CD4-positive, alpha-beta T cell treated with Interleukin-15 for 4 hours (primary cell): ENCODE measurements at places on chromosomes 6 and 20.

DNA sequence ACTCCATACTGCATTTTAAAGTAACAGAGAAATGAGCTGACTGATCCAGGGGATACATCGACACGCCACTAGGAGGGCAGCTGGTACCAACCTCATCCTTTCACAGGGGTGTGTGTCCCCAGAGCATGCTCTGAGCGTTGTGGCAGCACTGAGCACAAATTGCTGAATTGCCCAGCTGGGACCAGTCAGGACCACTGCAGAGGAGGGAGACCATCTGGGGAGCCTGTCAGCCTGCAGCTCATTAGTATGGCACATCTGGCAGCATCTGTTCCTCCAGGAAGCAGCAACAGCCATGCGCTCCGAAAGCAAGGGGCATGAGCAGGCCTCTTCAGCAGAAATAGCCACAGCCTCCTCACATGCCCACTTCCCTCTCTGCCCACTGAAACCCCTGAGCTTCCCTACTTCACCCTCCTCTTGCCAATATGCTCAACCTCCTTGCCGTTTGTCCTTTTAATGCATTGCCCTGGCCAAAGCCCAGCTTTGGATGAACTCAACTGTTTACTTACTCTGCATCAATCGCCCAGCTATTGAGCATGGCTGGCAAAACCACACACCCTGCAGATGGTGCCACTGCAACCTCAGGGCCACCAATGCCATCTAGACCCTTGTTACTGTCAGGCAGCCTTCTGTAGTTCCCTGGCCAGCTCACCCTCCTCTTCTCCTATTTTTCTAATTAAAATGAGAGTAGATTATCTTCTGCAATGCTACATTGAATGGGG lies 77.6 kb upstream of the NEDD9 start:
- DNase-seq = no peak

DNA sequence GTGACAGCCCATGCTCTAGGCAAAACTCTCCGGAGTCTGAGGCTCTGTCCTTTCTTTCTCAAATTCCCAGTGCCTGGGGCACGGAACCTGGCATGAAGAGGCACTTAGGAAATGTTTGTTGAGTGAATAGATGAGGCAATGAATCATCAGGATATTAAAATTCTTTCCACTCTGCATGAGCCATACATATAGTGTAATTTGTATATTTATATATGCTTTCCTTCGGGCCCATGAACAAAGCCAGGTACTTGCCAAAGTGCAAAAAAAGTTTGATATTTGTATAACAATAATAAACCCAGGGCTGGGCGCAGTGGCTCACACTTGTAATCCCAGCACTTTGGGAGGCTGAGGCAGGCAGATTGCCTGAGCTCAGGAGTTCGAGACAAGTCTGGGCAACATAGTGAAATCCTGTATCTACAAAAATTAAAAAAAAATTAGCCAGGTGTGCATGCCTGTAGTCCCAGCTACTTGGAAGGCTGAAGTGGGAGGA lies 212.3 kb upstream of the ZNF217 start:
- DNase-seq = no peak

DNA sequence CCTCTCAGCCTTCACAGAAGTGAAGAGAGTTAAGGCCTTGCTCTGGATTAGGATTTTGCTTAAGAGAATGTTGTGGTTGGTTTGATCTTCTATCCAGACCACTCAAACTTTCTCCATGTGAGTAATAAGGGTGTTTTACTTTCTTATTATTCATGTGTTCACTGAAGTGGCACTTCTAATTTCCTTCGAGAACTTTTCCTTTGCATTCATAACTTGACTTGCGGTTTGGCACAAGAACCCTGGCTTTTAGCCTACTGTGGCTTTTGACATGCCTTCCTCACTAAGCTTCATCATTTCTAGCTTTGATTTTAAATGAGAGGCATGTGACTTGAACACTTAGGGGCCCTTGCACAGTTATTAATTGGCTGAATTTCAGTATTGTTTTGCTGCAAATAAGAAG lies 166.1 kb upstream of the OPRM1 start:
- DNase-seq = no peak

DNA sequence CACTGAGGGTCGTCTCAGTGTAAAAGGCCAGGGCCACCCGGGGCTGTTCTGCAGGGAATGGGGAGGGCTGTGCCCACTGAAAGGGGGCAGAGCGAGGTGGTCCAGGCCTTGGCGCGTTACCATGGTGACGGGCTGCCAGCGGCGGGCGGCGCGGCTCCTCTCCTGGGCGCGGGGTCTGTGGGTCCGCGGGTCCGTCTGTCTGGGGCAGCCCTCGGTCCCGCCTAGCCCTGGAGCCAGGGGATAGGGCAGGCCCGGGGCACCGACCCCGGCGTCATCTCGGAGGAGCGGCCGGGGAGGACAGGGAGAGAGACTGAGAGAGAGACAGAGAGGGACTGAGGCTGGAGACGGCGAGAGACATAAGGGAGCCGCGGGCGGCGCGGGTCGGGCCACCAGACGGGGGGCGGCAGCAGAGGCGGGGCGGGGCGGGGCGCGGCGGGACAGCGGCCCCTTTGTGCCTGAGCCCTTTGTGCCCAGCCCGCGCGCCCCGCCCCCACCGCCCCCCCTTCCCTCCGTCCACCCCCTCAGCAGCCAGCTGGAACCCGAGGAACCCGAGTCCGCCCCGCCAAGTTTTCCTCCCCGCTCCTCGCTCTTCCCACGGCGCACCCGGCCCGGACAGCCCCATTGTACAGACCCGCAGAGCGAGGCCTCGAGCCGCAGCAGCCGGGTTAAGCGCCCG lies at the start of gene KIAA1755:
Gene KIAA1755, minus strand, starts transcription at position 358 of the 676 bp plus-strand sequence. Its CDS starts 235 bp downstream, at position 123.
- no peak for DNase-seq

GRCh38 chr6:32353348-32353747 lies 18.4 kb downstream of the TSBP1 start:
- no peak for DNase-seq

GRCh38 chr20:47246061-47246777 lies 110.3 kb downstream of the ZMYND8 start:
- DNase-seq = no peak

GRCh38 chr6:133501675-133502270 lies 260.6 kb downstream of the EYA4 start:
- no peak for DNase-seq

DNA sequence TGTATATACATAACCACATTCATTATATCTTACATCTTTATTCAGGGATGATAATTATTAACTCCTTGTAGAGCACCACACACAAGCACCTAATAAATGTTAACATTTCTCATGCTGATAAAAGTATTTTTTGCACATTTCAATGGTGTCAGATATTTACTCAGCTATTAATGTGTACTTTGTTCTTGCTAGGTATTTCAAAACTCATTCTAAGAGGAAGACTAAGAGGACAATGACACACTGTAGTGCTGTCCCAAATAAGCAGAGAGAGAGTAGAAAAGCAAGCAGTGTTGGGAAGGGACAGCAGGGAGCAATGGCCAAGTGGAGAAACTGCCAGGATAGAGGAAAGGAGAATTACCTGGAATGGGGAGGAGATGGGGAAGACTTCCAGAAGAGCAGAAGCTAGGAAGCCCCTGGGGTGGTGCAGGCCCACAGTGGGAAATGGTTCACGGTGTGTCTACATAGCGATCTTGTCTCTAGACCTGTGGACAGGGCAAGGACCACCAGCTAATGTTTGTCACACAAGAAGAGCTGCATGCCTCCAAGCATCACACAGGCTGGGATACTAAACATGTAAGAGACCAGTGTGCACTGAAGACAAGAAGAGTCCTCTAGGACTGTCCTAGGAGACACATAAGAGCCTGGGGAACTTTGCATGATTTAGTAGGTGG lies 55.3 kb downstream of the RARS2 start:
- no peak for DNase-seq

DNA sequence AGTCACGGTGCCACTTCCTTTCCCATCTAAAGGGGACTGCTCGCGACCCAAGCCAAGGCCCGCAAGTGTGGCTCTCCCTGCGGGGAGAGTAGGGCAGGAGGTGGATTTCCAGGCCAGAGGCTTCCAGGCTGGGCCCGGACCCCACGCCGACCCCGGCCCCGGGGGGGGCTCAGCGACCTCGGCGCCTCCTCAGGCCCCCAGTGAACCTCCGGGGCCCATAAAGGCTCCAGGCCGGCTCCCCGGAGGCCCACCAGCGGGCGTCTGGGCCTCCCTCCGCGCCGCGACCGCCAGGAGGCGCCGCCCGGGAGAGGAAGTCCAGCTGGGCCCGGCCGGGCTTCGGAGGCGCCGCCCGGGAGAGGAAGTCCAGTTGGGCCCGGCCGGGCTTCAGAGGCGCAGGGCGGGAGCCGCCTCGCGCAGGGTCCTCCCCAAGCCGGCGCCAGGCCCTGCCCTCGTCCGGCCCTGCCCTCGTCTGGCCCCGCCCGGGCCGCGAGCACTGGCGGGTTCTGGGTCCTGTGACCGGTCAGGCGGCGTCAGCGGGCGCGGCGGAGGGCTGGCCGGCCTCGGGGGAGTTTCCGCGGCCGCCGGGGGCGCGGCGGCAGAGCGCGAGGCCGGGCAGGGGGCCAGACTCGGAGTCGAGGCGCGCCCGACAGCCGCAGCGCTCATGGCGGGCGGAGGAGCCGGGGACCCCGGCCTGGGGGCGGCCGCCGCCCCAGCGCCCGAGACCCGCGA lies at the start of gene RAB32:
Gene RAB32, plus strand, starts transcription at position 623 of the 729 bp plus-strand sequence. Its CDS starts 39 bp downstream, at position 662.
- DNase-seq = peak; percentile 6

DNA sequence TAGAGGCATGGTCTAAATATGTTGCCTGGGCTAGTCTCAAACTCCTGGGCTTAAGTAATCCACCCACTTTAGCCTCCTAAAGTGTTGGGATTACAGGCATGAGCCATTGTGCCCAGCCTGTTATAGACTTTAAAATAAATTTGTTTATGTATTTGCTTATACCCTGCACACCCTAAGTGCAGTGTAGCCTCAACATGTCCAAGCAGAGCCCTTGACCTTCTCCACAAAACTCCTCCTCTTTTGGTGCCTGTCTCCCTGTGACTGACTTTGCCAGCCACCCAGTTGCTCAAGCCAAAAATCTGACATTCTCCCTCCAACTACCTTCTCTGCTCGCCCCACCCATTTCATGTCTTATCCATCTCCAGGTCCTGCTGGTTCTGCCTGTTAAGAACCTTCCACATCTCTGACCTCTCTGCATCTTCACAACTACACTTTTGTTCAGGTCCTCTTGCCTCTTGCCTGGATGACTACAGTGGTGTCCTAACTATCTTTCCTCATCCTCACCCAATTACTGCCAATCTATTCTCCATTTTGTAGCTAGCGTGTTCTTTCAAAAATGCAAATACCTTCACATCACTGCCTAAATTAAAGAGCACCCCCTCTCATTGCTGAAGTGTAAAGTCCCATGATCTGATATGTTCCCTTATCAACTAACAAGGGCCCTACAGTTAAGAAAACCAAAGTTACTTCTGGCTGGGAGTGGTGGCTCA lies 11.2 kb upstream of the KIFC1 start:
- DNase-seq = no peak

DNA sequence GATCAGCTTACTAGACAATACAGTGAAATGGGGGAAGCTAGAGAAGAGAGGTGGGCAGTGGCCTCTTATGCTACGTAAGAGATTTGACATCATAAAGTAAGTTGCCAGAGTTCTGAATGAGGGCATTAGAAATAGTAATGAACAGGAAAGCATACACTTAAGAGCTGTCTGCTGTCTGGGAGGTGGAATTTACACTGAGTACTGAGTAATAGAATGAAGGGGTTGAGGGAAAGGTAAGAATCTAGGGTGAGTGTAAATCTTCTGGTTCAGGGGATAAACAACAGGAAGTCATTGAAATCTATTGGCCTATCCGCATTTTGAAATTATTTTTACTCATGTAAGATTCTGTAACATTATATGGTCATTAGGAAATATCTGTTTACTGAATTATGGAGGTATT lies 35.8 kb downstream of the HLA-DMB start:
- DNase-seq = no peak

GRCh38 chr6:46715141-46715540 lies 20.0 kb downstream of the PLA2G7 start:
- DNase-seq = no peak

- no peak for DNase-seq
Observed at GRCh38 chr6:43725643-43726580, 38.3 kb upstream of the MRPS18A start.

- no peak for DNase-seq
Observed at GRCh38 chr6:54112151-54112650, 958 bp downstream of the MLIP start.

GRCh38 chr6:17847203-17847760 lies 140.2 kb downstream of the KIF13A start:
- DNase-seq = no peak

- DNase-seq = no peak
Observed at GRCh38 chr6:105774247-105774646, 311.9 kb upstream of the PRDM1 start.

DNA sequence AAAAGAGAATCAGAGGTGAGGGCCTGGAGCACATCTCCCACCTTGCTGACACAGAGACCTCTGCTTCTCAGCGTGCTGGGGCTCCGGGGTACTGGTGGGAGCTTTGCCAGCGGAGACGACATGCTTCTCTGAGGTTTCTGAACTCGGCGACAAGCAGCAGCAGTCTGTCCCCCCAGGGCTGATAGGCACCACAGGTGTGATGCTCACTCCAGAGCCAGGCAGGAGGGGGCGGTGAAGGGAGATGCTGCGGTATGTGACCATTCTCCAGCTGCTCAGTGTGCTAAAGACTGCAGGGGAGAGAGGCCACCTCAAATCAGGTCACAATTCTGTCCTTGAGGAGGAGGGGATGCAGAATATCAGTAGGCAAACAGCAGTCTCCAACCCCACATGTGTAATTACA lies 219.9 kb downstream of the ALDH8A1 start:
- no peak for DNase-seq

GRCh38 chr6:108295676-108296075 lies 822 bp downstream of the AFG1L start:
- DNase-seq = no peak
